ENCODE measurements at places on chromosomes 4 and X. TPM values are rescaled to one million over a fixed set of nuclear protein-coding genes. Genes with fewer than 3 reads are reported as not detected.

DNA sequence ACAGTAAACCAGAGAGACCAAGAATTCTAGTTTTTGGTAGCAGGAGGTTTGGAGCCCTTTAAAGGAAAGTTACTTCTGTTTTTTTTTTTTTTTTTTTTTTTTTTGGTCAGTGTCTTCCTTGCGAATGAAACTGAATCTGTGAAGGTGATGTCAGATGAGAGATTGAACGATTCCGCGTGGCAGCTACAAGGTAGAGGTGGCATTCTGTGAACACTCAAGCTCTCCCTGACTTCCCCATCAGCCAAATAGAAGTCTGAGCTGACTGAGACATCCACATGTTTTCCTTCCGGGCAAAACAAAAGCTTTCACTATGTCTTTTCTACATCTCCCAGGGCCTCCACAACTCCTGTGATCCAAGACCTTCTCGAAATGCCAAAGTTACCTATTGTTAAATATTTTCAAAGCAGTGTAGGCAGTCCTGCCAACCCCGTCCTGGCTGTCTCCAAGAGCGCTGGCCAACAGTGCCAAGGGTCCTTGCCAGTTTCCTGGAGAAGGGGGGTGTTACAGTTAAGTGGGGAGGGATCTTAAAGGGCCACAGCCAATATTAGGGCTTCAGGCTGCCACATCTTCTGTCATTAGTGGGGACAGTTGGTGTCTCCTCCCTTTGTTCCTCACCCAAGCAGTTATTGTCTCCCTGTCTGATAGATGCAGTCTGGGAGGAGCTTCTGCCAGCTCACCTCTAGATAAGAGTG, 102.9 kb upstream of the SLC34A2 start:
- peak; percentile 20 for DNase-seq

Gene MAGEC2
- not detected for total RNA-seq

Gene SLC2A9
- 1.6 TPM for total RNA-seq

Gene ART3
- total RNA-seq = not detected

DNA sequence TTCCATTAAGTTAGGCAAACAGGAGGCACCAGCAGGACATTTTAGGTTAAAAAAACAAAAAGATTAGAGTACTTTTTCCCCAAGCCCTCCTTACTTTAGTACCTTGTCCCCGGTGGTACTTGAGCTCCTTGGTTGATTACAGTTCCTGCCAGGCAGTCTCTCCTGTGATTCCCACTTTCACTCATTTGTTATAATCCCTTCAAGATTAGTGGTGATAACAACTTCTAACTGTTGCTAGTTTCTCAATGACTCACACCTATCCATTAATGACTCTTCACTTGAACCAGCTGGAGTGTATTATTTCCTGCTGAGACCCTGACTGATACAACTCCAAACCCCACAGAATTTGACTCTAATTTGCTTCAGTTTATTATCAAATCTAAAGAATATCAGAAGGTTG, 765.0 kb upstream of the DIAPH2 start:
- DNase-seq = peak; percentile 16

Gene CFAP99
- 0.12 TPM for total RNA-seq

Gene SRPX2
- total RNA-seq = 124 TPM

- DNase-seq = no peak
Observed at GRCh38 chrX:41591906-41592305, 96.9 kb upstream of the GPR34 start.

Gene SLC6A14
- not detected for total RNA-seq

Gene APBB2
- 162 TPM for total RNA-seq

GRCh38 chrX:42515939-42516338, 262.0 kb downstream of the PPP1R2C start:
- DNase-seq = no peak

DNA sequence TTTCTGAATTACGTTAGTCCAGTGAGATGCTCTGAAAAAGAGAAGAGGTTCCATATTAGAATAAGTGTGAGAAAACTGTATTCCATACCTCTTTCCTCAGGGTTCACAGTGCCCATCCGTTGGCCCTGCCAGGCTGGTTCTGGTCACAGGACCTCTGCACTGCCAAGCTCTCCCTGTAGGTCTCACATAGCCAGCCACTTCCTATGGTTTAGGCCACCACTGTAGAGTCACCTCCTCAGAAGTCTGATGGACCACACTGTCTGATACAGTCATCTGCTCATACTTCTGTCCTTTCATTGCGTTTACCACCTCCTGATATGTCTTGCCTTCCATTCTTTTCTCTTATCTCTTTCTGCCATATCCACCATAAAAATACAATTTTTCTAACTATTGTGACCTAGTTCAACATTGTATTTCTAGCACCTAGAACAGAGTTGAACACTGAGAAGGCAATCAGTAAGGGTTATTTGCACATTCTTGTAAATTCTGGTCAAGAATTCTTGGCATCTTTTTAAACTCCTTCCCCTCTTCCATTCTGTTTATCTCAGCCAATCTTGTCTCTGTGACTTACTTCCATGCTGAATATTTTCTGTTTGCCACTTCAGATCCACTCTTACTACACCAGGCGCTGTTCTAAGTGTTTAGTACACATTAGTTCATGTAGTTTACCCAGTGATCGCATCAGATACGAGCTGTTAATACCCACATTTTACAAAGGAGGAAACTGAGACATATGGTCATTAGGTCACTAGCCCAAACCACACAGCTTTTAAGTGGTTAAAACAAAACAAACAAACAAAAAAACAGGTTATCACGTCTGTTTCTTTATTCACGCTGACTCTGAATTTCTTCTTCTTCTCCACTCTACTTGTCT, 125.6 kb downstream of the CBR4 start:
- DNase-seq = no peak

Gene MAMLD1
- 5.7 TPM for total RNA-seq

Gene COX7B2
- total RNA-seq = not detected

DNA sequence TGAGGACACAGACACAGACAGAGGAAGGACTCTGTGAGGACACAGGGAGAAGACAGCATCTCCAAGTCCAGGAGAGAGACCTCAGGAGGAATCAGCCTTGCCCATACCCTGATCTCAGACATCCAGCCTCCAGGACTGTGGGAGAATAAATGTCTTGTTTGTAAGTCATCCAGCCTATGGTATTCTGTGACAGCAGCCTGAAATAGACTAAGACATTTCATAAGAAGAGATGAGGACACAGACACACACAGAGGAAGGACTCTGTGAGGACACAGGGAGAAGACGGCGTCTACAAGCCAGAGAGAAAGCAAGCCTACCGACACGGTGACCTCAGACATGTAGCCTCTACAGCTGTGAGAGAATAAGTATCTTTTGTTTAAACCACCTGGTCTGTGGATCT, 112.1 kb downstream of the DHRSX start:
- DNase-seq = no peak

GRCh38 chr4:54473077-54473545, 184.6 kb upstream of the KIT start:
- no peak for DNase-seq

- DNase-seq = no peak
Observed at GRCh38 chr4:152485726-152486276, 50.1 kb downstream of the FBXW7 start.

DNA sequence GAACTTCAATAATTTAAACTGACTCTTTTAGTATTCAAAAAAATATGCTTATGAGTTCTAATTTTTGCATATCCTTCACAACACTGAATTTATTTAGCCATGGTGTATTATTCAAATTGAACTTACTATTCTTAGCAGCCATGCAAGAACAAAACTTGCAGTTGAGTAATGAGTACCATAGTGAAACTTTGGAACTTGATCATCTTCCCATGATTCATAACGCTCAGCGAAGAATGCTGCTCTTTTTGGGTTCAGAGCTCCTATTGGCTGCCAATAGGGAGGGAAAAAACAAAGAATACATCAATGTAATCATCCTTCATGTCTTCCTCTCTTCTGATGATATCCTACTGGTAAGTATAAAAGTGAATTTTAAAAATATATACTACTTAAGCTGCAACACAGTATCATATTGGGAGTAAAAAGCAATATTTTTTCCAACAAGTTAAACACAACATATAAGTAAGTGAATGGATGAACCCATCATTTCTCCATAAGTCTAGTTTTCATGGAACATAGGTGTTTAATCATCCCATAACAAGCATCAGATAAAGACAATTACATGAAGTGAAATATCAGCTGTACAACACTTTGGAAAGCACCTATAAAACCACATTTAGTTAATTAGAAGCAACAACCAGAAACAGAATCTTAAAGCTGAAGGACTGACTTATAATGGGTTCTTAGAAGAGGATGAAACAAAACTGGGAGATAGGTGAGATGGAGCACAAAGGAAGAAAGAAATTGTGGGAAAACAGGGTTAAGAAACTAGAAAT, 145.2 kb upstream of the MAB21L2 start:
- DNase-seq = no peak

GRCh38 chrX:84441143-84441542, 61.1 kb downstream of the HDX start:
- DNase-seq = no peak

Gene RASL11B
- total RNA-seq = not detected

DNA sequence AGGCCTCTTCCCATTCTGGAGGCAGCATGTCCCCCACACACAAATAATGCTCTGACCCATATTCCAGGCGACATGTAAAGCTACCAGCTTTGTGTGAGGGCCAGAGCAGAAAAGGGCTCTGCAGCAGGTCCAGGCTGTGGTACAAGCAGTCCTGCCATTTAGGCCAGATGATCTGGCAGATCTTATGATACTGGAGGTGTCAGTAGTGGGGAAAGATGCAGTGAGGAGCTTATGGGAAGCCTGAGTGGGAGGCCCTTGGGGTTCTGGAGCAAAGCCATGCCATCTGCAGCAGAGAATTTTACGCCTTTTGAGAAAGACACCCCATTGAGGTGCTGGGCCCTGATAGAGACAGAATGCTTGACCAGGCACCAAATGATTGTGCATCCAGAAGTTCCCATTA, 7.7 kb downstream of the SYN1 start:
- DNase-seq = no peak
